ENCODE measurements at places on chromosomes 4 and X.

DNA sequence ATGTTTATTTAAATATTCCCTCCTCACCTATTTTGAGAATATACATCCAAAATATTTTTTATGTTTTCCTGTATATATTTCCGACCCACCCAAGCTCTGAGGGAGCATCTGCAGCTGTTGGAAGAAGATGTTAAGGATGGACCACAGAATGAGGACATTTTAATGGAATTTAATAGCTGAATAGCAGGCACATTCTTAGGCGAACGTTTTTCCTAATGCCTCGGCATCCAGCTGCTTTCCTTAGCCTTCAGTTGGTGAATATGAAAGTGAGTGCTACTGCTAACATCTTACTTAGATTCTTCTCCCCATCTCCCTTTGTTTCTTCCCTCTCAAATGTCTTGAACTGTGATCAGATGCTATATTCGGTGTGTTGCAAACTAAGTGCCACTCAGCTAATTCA lies 158.0 kb upstream of the CTSO start:
- no peak for DNase-seq

GRCh38 chrX:4588056-4588455 lies 874.6 kb upstream of the PRKX start:
- DNase-seq: no peak

GRCh38 chrX:23932046-23932445 lies 24.2 kb downstream of the CXorf58 start:
- no peak for DNase-seq

GRCh38 chr4:184022679-184023383 lies 117.7 kb downstream of the STOX2 start:
- no peak for DNase-seq

DNA sequence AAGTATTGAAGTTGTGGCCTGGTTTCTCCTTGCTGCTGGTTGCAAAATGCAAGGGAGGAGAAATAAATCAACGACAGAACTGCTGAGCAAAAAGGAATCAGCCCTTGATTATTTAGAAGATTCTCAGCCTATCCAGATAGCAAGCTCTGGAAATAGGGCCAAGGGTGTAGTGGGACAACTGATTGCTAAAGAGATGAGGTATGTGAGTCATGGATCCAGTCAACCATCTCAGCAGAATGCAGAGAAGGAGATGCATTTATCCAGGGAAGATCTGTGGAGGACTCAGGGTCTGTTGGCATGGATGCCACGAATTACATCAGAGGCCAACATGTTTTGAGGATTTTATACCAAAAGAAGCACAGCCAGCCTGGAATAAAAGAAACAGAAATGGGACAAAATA lies 36.7 kb downstream of the FOXR2 start:
- no peak for DNase-seq

GRCh38 chr4:16739997-16740624 lies 158.3 kb downstream of the LDB2 start:
- no peak for DNase-seq

GRCh38 chr4:22237846-22238494 lies 277.9 kb downstream of the ADGRA3 start:
- DNase-seq: no peak

DNA sequence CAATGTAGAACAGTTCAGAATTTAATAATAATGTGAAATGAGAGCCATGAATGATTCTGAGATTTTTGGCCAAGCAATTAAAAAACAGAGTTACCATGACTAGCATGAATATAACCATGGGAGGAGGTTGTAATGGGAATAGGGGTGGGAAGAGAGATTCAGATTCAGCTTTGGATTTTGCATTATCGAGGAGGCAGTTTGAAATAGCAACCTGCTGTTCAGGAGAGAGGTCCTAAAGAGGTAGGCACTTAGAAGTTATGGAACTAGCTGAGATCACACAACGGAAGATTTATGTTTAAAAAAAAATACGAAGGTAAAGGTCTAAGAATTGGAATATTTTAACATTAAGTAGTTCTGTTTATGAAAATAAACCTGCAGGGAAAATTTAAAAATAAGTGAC lies 124.4 kb upstream of the TECRL start:
- DNase-seq: no peak

GRCh38 chr4:20623939-20624338 lies 76.3 kb upstream of the PACRGL start:
- DNase-seq: no peak

DNA sequence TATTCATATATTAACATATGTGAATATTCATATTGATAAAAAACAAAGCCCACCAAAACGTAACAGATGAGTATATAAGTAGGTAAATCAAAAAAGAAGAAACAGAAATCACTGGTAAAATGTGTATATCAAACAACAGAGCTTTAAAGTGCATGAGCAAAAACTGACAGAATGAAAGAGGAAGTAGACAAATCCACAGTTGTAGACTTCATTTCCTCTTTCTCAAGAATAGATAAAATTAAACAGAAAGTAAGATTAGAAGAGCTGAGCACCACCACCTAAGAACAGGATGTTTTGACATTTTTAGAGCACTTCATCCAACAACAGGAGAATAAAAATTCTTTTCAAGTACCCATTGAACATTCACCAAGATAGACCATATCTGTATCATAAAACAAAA lies 64.6 kb downstream of the CNKSR2 start:
- DNase-seq: no peak

DNA sequence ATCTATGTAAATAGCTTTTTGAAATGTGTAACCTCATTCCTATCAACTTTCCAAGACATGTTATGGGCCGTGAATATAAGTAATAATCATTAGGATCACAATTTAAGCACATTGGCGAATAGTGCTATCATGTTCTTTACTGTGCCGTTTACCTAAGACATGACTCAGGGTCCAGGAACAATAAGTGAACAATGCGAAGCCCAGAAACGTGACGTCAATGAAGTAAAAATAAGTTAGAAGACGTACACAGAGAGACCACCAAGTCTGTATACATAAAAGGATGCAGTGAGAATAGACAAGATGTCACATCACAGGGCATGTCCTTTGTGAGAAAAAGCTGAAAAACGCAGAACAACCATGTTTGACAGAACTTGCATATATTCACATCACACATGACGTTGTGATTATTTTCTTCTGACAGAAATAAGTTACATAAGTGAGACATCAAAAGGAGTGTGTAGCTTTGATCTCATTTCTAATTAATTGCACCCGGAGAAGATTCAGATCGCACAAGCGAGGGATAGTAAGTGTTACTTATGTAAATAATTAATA lies 49.4 kb upstream of the FAT1 start:
- no peak for DNase-seq

DNA sequence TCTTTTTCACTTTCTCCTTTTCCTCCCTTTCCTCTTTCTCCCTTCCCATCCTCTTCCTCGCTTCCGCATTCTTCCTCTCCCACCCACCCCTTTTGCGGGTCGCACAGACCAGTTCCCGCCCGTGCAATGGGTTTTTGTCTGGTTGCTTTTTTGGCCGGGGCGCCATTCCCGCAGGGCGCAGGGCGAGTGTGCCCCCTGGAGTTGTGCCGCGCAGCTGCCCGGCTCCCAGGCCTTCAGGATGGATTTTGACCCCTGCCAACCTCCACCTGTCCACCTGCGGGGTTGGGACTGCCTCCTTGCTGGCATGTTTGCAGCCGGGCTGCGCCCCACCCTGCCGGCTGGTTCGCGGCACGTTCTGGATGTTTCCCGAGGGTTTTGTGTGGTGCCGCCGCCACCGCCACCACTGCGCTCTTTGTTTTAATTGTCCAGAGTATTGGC lies 578 bp upstream of the SEL1L3 start:
- peak; percentile 32 for DNase-seq

DNA sequence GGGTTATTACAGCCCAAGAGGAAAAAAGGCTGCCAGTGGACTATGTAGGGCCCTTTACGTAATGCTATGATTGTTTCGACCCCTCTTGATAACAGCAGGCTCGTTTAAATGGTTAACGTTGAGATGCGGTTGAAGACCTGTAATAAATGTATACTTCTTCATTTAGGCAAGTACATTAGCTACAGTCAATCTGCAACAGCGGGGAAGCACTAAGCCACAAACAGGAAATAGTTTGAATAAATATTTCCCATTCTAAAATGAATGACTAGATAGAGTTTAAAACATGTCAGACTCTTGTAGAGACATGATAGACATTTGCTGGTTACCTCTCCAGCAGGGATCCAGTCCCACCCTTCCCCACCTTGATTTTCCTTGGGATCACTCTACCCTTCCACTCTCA lies 38.1 kb upstream of the STIM2 start:
- no peak for DNase-seq

Measured in activated CD4-positive, alpha-beta T cell treated with anti-CD3 and anti-CD28 coated beads for 48 hours (primary cell).